ENCODE measurements at places on chromosomes 3 and 15.
A peak's percentile ranks its signal among the peaks of the same experiment; 100 is the strongest.

DNA sequence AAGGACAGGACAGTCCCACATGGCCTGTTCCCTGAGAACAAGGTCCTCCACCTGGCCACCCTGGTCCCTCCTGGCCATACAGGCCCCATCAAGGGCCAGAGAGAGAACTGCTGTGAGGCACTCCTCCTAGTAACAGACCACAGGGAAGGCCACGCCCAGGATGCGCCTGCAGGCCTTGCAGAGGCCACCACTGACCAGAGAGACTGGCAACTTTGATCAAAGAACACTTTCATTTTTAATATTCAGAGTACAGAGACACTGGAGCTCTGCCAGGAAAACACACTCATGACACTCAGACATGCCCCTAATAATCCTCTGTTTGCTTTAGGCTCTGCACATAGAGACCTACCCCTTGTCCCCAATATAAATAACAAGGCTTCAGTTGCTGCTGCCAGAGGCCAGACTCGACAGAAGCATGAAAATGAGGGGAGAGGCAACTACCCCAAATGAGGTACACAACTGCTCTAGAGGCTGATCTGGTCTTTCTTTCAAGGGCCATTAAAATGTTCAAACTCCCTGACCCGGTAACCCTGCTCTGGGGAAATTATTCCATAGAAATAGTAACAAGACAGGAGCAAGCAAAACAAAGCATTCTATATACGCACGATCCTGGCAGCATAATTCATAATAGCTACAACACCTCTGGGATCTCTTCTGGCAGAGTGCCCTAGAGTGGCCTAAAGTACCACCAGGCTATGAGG is 44.8 kb downstream of the CCDC12 start:
- no peak for DNase-seq

GRCh38 chr3:14425581-14426304 is 23.3 kb downstream of the SLC6A6 start:
- DNase-seq = no peak

GRCh38 chr3:106820726-106821362 is 556.4 kb upstream of the CCDC54 start:
- no peak for DNase-seq

GRCh38 chr3:187064210-187065115 is 74.8 kb downstream of the RPL39L start:
- no peak for DNase-seq

DNA sequence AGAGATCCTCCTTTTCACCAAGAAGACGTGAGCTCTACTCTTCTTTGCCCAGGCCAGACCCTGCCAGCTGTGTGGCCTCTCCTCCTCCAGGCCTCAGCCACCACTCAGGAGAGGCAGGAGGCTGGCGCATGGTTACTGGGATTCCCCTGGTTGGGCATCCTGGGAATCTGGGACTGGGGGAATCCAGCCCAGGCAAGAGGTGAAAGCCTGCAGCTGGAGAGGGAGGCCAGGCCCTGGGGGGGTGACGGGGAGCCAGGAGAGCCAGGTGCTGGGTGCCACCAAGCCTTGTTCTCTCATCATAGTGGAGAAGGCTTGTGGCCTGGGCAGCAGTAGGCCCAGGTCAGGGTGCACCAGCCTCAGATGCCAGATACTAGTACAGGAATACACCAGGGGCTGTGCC is 6.2 kb downstream of the CCDC9B start:
- DNase-seq = no peak

DNA sequence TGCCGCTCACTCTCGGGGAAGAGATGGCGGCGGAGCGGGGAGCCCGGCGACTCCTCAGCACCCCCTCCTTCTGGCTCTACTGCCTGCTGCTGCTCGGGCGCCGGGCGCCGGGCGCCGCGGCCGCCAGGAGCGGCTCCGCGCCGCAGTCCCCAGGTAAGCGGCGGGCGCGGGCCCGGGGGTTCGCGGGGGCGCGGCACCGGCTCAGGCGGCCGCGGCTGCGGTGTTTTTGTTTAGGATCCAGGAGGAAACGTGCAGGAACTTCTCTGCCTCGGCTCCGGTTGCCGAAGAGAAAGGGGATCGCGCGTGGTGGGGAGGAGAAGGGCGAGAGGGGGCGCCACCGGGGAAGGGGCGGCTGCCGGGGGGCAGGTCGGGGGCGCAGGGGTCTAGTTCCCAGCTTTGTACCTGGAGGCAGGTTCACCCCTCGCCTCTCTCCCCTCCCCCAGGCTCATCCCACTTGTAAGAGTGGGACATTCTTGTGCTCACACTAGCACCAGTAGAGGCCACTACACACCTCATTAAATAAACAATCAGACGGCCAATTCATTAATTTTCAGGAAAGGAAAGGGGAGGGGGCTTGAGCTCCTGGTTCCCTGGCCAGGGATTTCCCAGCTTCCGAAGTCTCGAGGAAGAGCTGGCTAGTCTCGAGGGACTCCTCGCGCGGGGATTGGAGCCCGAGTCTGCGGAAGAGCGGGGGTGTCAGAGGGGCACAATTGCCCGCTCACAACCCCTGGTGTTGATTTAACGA is 562 bp downstream of the NEO1 start:
- DNase-seq = peak; percentile 24

DNA sequence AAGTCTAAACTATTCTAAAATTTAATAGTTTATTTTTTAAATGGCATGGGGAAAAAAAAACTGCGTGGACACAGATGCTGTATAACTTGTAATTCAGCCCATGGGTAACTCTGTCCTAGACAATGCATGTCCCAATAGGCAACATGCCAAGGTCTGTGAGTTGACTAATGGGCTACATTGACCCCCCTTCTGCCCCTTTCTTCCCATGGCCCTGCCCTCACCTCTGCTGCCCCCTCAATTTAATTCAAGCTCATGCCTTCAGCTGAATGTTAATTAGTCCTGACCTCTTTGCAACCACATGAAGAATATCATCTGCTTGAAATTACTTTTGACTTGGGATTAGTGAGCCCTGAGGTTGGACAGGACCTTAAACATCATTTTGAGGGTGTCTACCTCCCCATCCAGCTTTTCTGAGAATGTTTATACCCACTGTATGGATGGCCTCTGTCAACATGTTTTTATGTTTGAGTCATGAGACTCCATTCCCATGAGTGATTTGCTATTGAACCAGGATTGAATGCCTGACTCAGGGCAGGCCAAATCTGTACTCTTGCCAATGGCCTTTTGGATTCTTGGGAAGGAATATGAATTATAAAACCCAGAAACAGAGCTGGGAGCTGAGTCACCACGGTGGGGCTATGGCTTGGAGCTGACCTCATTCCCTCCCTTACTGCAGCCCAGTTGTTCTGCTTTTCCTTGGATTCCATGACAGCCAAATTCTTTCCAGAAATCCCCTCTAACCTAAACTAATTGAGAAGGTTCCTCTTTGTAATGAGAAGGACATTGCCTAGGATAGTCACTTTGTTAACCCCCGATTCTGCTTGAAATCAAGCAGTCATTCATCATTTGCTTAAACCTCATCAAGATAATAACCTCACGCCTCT is 33.5 kb upstream of the PDE8A start:
- DNase-seq = no peak

- DNase-seq = no peak
Measured at GRCh38 chr15:66986951-66987350, 78.5 kb upstream of the SMAD3 start.

DNA sequence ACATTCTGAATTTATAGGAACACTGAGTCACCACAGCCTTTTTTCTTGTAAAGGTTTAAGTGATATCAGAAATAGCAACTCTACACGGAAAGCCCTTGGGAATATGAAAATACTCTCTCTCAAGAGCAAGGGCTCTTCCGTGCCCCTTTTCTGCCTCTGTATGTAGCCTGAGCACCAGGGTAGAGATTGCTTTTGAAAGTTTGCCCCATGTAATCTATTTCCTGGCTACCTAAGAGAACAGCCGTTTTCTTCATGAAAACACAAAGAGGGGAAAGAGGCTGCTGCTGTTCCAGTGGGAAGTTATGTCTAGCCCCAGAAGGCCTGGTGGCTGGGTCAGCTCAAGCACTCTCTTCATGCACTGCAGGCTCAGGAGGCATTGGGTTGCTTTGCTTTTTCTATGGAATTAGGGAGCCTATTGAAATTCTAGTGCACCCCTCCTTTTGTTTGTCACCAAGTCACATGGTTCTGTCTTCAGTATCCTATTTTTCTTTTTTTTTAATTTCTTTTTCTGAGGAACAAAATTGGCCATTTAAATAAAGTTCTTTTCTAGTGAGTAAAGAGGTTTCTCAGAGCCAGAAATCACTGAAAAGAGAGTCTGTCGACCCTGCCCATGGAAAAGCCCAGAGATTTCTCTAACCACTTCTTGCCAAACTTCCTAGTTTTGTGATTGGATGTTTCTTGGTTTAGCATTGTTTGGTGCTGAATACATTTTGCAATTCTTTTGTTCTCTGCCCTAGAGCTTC is 39.5 kb downstream of the TIGIT start:
- DNase-seq = no peak

DNA sequence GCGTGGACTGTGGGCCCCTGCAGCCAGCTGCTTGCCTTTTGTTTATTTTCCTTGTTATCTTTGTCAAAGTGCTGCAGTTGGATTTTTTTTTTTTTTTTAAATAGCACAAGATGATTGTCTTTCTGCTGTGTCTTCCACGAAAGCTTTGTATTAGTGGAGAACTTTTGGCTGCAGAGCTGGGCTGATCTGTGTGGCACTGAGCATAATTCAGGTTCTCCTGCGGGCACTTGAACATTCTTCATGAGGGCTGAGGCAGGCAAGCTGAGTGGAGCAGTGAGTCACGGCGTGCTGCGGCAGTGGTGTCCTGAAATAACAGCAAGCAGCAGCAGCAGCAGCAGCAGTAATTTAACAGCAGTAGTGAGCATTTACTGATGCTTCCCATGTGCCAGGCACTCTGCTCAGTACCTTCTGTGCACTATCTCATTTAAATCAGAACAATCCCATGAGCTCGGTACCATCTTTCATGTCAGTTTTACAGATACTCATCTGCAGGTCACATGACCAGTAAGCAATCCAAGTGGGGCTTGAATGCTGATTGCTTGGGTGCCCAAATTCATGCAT is 45.8 kb downstream of the MITF start:
- DNase-seq = no peak

GRCh38 chr15:101037090-101037830 is 118.1 kb downstream of the LRRK1 start:
- no peak for DNase-seq

DNA sequence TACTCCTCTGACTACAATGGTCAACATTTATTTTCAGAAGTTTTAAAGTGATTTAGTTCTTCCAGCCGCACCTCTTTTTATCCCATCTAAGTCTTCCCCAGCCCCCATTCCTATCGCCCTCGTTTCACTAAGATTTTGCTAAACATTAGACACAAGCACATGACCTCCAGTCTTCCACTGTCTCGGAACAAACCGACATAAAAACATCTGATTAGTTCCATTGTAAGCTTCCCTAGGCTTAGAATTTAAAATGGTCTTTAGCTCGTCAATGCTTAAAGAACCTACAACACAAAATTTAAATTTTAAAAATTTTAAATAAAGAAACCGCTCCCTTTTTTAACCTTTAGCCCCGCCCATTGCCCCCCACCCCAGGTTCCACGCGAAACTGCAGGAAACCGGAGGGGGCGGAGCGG is 284 bp upstream of the TSC22D2 start:
- no peak for DNase-seq

- peak; percentile 21 for DNase-seq
Measured at GRCh38 chr3:128584412-128585020, 66.1 kb downstream of the RPN1 start.

DNA sequence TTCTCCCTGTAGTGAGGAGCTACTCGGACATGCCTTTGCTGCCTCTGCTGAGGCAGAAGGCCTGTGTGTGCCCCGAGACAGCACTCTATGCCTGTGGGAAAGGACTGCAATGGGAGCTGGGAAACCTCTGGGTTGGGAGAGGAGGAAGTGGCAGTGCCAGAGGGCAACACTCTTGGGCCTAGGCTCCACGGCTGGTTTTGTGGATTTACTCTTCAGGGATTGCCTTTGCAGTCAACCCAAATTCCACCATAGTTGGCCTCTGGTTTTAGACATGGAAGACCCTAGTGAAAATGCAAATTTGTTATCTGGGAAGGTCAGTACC is 46.8 kb downstream of the ITGA11 start:
- DNase-seq = no peak

DNA sequence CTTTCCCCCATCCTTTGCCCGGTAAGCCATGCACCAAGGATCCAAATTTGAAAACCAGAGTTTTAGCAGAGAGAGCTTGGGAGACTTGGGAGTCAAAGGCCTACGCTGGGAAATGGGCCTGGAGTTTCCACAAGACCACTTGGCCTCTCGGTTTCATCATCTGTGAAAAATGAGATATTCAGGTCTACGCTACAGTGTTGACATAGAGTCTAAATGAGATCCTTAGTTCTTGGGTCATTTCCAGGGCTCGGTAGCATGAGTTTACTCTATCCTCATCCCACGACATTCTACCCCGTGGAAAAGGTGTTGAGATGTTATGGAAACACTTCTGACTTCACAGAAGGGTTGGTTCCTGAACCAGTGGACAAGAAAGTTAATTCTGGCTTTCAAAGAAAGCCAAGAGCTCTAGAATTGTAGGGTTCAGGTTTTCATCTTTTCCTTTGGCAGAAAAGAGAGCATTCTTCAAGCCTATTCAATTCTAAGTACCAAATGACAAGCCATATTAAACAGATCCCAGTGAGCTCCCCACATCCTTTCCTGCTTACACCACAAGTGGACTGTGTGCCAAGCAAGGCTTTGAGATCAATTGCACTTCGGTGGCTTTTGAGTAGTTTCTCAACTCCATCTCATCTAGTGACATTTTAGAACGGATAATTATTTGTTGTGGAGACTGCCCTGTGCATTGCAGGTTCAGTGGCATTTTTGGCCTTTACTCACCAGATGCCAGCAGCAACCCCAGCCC is 219.7 kb downstream of the SLCO3A1 start:
- DNase-seq = no peak

GRCh38 chr15:26634319-26634718 is 138.5 kb downstream of the GABRB3 start:
- DNase-seq = no peak

DNA sequence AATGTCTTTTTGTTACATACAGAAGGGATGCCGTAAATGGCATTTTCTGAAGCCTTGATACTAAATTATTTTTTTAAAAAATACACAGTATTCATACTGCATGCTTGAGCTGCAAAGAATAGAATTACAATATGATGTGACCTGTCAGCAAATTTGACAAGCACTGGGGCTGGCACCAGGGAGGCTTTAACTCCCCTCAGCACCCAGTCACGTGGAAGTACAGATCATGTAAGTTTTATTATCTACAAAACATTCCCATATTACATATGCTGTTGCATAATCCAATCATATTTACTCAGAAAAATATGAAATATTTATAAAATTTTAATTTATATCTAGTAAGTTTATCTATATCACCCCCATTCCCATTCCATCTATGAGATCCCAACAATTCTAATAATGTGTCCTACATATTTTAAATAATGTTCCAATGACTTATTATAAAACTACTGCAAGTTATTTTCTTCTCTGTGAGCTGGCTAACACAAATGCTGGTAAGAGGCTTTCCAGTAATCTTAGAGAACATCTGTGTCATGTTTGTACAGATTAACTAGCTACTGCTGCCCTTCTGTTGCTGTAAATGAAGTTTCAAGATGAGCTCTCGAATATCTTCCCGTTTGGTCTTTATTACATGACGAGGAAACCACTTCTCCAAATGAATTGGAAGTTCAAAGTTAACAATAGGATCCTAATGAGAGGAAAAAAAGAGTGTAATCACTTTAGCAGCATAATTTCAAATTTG is 5.2 kb upstream of the IMPG2 start:
- DNase-seq = no peak
